ENCODE measurements at places on chromosomes 1 and 21. TPM values are rescaled to one million over a fixed set of nuclear protein-coding genes. Genes with fewer than 3 reads are reported as not detected.
A peak's percentile ranks its signal among the peaks of the same experiment; 100 is the strongest.

GRCh38 chr1:72485801-72486200 lies 203.5 kb upstream of the NEGR1 start:
- no peak for DNase-seq

DNA sequence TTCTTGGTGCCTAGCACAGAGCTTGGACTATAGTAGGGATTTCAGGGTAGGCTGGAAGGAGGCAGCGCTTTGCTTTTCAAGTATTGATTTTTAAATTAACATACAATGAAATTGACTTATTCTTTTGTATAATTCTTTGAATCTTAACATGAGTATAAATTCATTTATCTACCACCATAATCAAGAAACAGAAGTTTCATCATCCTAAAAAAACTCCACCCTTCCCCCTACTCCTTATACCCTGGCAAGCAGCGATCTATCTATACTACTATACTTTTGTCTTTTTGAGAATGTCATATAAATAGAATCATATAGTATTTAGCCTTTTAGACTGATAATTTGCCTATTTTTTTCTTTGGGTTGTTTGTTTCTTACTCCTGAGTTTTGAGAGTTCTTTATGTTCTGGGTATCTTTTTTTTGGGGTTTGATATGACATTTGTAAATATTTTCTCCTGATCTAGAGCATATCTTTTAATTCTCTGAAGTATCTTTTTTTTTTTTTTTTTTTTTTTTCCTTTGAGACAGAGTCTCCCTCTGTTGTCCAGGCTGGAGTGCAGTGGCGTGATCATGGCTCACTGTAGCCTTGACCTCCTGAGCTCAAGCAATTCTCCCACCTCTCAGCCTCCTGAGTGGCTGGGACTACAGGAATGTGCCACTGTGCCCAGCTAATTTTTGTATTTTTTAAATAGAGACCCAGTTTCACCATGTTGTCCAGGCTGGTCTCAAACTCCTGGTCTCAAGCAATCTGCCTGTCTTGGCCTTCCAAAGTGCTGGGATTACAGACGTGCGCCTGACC lies 6.4 kb downstream of the RPS6KC1 start:
- DNase-seq, result no peak

DNA sequence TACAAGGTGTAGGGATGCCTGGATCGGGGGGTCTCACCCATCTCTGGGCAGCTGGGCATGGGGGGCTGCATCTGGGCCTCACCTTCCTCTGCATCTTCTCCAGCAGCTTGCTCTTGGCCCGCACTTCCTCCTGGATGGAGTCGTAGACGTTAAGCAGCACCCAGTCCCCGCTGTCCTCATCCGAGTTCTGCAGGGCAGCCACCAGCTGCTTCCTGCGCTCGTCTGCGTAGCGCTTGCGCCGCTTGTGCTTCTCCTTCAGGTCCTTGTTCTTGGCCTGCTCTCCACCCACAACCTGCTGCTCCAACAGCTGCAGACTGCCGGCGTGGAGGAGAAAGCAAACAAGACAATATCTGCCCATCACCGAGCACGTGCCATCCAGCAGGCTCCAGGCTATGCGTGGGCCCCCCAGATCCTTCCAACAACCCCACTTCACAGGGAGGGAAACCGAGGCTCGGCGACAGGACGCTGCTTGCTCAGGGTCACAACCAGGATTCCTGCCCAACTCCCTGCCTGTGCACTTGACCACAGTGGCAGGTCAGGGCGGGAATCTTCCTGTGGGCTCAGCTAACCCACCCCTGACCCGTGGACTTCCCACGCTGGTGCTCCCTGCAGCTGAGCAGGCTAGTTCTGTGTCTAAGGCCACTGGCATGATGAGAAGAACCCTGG lies 21.5 kb upstream of the DDOST start:
- no peak for DNase-seq

DNA sequence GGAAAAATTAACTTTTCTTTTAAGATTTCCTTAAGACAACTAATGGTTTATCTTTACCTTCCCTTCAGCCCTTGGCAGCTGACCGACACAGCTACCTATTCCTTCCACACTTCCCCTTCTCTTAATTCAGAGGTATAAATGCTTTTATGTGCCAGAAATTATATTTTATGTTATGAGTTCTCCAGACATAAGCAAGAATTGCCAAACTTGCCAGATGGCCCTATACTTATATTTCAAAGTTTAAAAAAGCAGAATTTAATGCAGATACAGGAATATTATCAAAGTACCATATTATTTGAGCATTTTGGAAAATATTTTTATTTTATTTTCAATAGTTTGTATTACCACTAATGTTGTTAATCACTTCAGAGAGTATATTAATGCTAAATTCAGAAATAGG lies 445.0 kb downstream of the PTBP2 start:
- no peak for DNase-seq

DNA sequence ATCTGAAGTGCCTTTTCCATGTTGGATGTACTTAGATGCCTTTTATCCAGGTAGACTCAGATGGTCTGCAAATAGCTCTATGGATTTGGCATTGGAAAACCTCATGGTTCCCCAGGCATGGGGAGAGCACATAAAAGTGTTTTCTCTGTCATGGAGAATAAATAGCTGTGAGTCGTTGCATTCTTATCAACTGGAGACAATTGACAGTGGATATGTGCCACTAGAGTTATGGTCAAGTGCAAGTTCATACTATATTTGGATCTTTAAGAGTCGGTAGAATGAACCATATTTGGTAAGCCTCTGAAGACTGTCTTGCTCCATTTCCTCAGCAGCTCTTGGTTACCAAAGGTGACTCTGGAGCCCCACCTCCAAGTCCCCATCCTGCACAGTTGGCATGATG lies 83.7 kb downstream of the ROR1 start:
- no peak for DNase-seq

The DCDC2B gene
- total RNA-seq, result not detected

The LINGO4 gene
- not detected for total RNA-seq

DNA sequence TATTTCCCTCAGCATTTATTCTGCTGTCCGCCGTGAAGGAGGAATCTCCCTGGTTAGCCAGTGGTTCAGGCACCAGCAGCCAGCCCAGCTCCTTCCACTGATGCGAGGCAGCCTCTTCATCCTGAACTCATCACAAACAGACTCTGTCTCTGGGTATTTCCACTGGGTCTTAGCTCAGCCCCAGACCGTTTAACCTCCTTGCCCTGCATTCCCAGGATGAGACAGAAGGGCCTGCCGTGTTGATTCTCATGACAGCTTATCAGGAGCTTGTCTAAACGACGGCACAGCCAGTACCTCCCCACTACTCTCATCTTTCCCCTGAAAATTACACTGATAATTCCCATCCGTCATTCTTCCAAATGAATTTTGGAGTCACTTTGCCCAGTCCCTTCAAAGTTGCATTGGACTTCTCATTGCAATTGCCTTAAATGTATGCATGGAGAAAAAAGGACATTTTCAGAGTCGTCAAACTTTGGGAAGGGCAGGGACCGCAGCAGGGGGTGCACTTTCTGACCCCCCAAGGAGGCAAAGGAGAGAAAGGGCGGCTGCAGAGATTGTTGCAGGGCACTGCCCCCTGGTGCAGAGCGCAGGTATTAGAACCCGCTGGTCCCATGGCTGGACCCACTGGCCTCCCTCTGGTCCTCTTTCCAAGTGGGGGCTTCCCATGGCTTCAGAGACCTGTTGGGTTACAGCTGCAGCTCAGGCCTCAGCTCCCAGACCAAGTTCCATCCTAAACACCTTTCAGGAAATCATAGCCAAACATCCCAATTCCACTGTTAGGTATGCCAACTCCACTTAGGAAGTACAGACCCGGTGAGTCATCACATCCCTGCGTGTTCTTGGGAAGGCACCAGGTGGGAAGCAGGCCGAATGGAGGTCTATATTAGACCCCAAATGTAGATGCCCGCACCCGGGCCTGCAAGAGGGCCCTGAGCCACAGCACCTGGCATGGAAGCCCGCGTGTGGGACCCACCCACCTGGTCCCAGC lies 3.7 kb upstream of the MEGF6 start:
- DNase-seq, result no peak

DNA sequence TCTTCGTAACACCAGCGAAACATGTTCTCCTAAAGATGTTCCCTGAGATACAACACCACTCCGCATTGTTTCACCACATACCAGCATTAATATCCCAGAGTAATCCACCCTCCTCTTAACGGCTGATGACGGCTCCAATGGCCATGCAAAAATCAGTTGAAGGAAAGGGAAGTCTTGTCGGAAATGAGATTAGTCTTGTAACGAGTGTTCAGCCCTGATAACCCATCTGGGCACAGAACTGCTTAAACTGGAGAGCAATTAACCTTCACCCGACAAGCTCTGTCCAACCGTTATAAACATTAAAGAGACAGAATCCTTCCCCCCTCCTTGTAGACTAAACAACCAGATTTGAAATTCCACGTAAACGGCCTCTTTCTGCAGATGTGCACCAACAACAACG lies 21.9 kb downstream of the ERG start:
- peak; percentile 93 for DNase-seq

The DNASE2B gene
- not detected for total RNA-seq

DNA sequence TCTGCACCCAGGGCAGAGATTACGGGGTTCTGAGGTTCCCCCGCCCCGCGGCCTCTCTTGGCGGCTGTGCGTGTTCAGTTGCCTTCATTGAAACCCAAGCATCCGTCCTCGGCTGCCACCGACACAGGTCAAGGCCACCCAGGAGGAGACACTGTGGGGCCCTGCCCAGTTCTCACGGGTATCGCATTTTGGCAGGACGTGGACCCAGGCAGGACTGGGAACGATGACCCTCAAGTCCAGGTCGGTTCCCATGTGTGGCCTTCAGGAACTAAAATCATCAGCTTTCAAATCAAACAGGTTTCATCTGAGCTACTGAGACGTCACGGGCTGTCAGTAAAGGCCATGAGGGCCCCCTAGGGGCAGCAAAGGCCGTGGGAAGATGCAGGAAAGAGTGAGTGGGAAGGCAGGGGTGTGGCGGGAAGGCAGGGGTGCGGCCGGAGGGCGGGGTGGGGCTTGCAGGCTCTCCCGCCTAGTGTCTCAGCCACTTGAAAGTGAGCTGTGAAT lies 7.0 kb upstream of the C1orf174 start:
- DNase-seq, result no peak

The LRIG2 gene
- 7.8 TPM for total RNA-seq

The STYXL2 gene
- not detected for total RNA-seq

DNA sequence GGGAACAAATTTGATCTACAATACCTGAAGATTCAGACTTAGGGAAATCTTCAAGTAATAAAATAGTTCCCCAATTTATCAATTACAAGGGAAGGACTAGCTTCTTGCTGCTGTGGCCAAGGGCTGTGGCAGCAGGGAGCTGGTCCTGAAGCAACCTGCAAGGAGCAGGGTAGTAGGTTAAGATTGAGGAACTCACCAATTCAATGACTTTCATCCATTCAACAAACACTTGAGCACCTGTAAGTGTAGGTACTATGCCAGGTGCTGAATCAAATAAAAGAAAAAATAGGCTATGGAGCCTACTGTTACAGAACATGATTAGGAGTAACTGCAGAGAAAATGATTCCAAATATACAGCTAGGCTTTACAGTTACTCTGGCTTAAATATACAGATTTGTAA lies 64.2 kb upstream of the RBM34 start:
- DNase-seq, result no peak

GRCh38 chr1:117250061-117250606 lies 39.4 kb upstream of the VTCN1 start:
- no peak for DNase-seq

The HTR6 gene
- not detected for total RNA-seq

DNA sequence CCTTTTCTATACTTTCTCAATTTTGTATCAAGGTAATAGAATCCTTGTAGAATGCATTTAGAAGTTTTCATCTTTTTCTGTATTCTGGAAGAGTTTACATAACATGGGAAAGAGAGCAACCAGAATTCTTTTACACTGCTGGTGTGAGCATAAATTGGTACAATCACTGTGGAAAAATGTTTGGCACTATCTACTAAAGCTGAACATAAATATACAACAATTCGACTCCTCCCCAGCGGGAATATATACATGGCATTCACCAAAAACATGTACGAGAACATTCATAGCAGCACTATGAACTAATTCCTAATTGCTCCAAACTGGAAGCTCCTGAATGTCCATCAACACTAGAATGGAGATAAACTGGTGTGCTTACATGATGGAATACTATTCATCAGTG lies 1.8 kb upstream of the ACBD6 start:
- DNase-seq, result no peak

The CHML gene
- 10.6 TPM for total RNA-seq

- DNase-seq, result no peak
These were observed 62.6 kb downstream of the STYXL2 start for GRCh38 chr1:167156466-167156865.

GRCh38 chr1:203526572-203526971 lies 32.6 kb downstream of the OPTC start:
- no peak for DNase-seq

DNA sequence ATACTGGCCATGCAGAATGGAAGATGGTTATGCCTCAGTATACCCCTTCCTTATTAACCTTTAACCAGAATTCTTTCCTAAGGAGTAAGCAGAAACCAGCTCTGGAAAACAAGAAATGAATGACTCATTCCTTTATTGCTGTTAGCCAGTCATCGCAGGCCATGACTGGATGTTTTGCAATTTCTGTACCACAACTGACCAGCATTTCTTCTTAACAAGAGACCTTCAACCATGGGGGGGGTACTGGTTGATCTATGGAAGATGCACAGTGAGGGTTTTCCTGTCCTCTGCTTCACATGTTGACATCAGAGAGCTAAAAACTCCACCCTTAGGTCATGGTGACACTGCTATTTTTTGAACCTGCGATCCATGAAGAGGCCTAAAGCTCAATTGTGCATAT lies 28.0 kb upstream of the RNF2 start:
- DNase-seq, result peak; percentile 10

- DNase-seq, result no peak
These were observed 58.3 kb downstream of the ERI3 start for GRCh38 chr1:44296806-44297205.

The CPLANE2 gene
- total RNA-seq, result 4.1 TPM

The OR2T11 gene
- not detected for total RNA-seq

The FCRL4 gene
- not detected for total RNA-seq

The DBT gene
- 4.1 TPM for total RNA-seq

GRCh38 chr1:186865253-186865652 lies 36.5 kb downstream of the PLA2G4A start:
- no peak for DNase-seq
